ENCODE measurements at places on chromosomes 6 and 20.

GRCh38 chr20:22842793-22843192, 192.3 kb upstream of the SSTR4 start:
- no peak for DNase-seq

GRCh38 chr20:14951707-14952418, 614.5 kb upstream of the FLRT3 start:
- DNase-seq, result no peak

GRCh38 chr20:48846516-48847492, 19.0 kb upstream of the PREX1 start:
- DNase-seq, result no peak

- DNase-seq, result no peak
Observed at GRCh38 chr6:109672839-109673238, 18.2 kb downstream of the AK9 start.

DNA sequence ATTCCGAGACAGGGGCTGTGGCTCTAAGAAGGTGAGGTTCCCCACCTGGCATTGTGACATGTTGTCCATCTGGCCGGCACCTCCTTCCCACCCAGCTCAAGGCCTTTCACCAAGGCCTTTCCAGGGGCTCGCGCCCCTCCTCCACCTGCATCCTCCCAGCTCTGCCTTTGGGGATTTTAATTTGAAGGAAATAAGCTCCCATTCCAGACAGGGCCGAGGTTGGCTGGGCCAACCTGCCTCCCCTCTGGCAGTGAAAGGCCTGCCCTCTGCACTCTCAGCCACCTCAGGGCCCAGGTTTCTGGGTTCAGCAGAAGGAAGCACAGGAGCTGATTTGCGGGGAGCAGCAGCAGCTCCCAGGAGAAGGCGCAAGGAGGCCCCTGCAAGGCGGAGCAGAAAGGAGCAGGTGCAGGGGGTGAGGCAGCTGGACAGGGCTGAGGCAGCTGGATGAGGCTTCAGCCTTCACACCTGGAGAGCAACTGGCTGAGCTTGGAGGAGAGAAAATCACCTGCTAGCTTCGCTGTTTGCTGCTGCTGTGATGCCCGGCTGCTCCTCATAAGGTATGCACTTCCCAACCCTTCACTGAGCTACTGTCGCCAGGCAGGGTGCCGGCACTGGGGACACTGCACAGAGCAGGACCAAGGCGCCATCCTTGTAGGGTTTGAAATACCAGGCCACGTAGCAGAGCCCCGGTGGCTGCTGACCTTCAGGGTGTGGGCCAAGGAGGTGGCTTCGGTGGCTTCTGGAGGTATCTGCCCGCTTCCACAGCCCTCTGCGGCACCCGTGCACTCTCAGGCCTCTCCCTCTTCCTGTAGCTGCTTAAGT, 147.0 kb downstream of the SYNDIG1 start:
- DNase-seq, result no peak

GRCh38 chr6:154381548-154381947, 24.9 kb upstream of the IPCEF1 start:
- no peak for DNase-seq

- DNase-seq, result no peak
Observed at GRCh38 chr20:43558412-43559146, at the start of gene SGK2. Gene SGK2, plus strand, starts transcription at chr20:43559027. Its CDS starts 7,469 bp downstream, at chr20:43566496.

- DNase-seq, result peak; percentile 33
Observed at GRCh38 chr6:40882323-40882997, 156.6 kb downstream of the UNC5CL start.

- no peak for DNase-seq
Observed at GRCh38 chr6:158795516-158795915, 23.7 kb downstream of the EZR start.

DNA sequence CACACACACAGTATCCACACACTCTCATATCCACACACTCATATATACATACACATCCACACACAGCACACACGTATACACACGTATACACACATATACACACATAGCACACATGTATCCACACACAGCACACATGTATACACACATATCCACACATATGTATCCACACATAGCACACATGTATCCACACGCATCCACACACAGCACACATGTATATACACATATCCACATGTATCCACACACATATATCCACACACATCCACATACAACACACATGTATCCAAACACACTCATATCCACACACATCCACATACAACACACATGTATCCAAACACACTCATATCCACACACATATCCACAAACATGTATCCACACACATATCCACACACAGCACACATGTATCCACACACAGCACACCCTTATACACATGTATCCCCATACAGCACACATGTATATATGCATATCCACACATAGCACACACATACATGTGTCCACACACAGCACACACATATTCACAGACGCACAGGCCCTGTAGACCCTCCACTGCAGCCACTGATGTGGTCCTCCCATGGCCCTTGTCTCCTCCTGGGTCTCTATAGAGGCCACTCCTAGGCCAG, 172.1 kb downstream of the CDH4 start:
- DNase-seq, result no peak

DNA sequence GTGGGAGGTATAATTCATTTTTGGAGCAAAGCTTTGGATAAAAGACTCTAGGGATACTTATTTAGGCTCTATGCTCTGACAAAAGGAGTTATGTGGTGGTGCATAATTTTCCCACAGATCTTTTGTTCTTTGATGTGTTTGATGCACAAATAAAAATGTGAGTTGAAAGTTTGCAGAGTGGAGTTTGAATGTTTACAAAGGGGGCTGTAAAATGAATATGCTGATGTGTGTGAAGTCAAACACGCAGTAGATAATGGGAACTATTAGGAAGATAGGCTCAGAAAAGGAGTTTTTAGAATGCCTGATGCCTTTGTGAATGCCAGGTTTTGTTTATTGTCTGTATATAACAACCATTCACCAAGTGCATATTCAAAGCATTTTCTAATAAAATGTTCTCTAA, 545.0 kb upstream of the EPHA7 start:
- no peak for DNase-seq

DNA sequence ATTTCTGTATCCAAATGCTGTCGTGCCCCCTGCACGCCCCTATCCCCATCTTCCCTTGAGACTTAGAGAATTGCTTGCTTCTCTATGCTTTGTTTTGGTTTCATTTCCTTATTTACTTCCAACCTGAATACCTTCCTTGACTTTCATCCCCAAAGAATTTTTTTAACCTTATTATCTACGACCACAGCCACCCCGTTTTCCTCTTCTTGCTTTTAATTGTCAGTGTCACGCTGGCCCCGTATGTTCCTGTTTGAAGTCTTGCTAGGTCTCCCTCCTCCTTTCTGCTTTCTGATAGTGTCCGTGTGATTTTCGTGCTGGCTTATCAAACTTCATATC, 40.1 kb downstream of the RNF217 start:
- no peak for DNase-seq

DNA sequence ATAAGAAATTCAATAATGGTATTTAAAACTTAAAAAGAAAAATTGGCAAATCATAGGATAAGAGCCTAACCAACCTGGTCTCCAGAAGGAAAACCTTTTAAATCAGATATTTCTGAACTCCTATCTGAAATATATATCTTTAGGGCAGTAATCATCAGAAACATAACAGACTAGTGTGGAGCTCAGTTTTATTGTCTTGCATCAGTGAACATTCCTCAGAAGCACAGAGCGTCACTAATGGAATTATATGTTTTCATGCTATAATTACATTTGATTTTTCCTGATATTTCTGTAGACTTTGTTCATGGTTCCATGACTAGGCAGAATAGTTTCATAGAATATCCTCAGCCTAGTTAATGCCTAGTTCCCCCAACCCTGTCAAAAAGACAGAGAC, 262.2 kb downstream of the EYA4 start:
- DNase-seq, result no peak

DNA sequence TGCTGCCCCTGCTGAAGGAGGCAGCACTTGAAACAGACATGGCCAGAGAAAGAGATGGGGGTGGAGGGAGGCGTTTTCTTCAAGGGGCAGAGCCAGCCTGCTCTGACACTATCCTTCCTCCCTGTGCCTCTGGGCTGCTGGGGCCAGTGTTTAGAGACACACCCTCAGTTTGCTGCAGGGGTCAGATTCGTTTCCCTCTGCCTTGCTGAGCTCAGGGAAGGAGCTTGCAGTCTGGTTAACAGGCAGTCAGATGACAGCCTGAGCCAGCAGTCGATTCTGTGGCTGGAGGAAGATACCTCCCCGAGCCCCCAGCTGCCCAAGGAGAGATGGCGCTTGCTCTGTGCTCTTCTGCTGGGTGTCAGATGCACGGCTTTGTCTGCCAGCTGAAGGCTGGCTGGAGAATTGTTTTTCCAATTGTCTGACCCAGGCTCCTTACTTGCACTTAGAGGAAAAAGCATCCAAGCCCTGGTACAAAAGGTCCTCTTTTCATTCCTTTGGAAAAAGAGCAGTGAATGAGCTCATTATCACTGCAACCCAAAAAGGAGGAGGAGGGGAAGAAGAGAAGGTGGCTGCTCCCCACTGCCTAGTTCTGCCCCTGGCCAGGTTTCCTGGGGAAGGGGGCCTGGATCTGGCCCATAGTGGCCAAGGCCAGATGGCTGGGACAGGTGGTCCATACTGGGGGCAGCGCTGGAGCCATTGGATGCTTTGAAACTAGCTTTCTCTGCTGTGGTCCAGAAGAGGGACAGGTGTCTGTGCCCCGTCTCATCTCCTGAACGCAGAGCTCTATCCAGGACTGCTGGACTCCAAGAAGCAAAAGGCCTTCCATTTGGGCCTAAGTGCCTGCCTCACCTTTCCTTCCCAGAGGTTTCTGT, 88.2 kb downstream of the TCP11 start:
- DNase-seq, result peak; percentile 53

GRCh38 chr6:79084693-79085092, 6.6 kb upstream of the PHIP start:
- no peak for DNase-seq

All from left ventricle myocardium superior (tissue), 1 donor.